ENCODE measurements at places on chromosomes 12 and 14.

DNA sequence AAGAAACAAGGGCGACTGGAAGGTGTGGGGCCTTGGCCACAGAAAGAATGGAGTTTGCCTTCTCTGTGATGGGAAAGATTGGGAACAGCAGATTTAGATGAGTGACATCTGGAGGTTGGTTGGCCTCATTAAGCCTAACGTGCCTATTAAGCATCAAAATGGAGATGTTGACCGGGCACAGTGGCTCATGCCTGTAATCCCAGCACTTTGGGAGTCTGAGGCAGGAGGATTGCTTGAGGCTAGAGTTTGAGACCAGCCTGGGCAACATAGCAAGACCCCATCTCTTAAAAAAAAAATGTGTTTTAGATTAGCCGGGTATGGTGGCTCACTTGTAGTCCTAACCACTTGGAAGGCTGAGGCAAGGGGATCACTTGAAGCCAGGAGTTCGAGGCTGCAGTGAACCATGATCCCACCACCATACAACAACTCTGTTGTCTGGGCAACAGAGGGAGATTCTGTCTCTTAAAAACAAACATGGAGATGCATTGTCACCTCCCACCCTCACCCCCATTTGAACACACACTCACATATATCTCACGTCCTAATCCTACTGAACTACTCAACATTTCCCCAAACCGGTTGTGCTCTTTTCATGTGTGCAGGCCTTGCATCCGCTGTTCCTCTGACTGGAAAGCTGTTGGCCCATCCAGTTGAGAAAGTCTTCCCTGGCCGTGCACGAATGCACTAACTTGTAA is 172.1 kb downstream of the ETV6 start:
- no peak for ATAC-seq

DNA sequence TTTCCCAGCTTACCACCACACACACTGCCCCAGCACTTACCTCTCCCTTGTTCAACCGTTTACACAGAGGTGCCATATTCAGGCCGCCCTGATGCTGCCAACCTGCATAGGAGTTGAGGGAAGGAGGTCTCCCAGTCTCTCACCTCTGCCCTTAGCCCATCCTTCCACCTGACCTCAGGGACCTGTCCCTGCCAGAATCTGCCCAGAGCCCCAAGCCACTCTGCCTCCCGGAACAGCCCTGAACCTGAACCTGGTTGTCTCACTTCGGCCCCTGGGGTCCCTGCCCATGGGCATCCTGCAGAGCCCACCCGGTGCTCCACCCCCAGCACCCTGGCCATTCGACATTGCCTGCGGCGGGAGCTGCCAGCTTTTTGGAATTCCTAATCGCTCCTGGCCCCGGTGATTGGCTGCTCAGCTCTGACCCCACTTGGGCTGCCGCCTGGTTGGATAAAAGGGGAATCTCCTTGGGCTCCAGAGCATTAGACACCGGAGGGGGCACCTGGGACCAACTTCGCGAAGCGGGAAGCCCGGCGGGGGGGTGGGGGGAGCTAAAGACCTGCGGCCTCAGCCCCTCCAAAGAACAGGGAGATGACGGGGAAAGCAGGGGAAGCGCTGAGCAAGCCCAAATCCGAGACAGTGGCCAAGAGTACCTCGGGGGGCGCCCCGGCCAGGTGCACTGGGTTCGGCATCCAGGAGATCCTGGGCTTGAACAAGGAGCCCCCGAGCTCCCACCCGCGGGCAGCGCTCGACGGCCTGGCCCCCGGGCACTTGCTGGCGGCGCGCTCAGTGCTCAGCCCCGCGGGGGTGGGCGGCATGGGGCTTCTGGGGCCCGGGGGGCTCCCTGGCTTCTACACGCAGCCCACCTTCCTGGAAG is at the start of gene VSX2:
Gene VSX2 (plus strand): TSS at position 476 of the 874 bp plus-strand sequence. CDS start 113 bp downstream, at position 589.
- ATAC-seq, result no peak

- no peak for ATAC-seq
Observed at GRCh38 chr12:19671695-19672094, 232.4 kb downstream of the AEBP2 start.

DNA sequence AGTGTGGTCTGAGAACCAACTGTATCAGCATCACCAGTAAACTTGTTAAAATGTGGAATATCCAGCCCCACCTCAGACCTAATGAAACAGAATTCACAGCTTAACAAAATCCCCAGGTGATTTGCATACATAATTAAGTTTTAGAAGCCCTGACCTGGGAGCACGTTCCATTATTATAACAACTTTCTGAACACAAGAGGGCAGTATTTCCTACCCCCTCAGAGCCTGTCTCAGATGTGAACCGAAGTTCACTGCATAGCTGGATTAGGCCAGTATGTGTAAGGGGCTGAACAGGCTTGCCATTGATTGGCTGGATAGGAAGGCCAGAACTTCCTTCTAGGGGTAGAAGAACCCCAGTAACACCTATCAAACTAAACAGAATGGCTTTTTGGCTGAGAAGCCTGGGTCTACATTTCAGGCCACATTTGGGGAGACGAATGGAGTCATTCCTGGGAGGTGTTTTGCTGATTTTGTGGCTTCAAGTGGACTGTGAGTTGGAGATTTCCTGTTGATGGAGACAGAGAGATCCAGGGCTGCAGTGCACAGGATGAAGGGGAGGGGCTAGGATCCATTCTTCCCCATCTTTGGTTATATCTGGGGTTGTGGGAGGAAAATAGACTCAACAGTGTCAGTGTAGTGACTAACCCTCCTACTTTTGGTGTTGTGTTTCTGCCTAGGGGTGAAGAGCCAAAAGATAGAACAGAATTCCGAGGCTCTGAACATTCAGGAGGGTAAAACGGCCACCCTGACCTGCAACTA is 94.7 kb upstream of the OR4E1 start:
- no peak for ATAC-seq

GRCh38 chr14:73176685-73177084 is 40.4 kb downstream of the PSEN1 start:
- peak; percentile 35 for ATAC-seq

- no peak for ATAC-seq
Observed at GRCh38 chr12:75724307-75724927, 213.0 kb upstream of the KRR1 start.

- peak; percentile 64 for ATAC-seq
Observed at GRCh38 chr12:55659486-55660385, 23.0 kb downstream of the OR10P1 start.

DNA sequence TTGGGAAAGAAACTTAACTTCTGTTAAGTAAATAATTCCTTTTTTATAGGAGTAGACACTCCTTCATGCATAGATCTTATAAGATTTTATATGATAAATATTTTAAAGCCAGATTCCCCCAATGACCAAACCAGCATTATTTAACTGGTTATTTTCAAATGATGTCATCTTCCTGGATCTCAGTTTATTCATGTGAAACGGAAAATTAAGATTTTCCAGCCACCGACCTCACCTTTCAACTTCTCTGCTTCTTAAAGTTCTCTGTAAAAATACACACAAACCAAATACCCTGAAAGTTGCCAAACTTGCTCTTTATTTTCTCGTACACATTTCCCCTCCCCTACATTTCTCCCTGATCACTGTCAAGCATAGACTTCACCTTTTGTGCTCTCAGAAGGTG is 364.2 kb downstream of the GALC start:
- ATAC-seq, result no peak

DNA sequence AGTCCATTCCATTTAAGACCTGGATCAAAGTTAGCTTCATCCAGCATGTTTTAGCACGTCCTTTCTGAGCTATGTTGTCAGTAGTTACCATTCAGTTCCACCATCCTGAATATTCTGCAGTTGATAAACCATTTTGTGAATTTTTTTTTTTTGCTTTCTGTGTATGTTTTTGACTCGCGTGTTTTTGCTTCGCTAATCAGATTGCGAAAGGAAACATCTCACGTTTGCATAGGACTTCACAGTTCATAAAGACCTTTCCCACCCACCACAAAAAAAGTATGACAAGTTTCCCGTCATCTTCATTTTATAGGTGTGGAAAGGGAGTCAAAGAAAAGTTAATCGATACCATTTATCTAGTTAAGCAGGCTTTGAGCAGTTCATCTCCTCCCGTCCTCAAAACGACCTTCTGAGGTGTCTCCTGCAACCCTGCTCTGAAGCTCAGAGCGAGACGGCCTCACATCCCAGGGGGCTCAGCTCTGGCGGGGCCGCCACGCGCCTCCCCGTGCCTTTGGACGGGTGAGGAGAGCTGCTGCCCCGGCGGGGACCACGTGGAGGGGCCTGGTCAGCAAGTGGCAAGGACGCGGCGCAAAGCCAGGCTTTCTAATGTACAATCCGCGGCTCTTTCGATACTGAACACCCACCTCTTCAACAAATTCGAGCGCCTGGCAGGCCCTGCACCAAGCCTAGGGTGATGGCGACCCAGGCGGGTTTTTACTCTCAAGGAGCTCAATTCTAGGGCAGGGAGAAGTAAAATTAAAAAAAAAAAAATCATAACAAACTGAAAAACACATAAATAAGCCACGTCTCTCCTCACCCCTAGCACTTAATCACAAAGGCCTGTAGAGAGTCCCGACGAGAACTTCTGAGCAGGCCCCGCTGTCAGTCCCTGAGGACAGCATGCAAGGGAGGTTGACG is 988 bp upstream of the TMEM263 start:
- ATAC-seq, result no peak

DNA sequence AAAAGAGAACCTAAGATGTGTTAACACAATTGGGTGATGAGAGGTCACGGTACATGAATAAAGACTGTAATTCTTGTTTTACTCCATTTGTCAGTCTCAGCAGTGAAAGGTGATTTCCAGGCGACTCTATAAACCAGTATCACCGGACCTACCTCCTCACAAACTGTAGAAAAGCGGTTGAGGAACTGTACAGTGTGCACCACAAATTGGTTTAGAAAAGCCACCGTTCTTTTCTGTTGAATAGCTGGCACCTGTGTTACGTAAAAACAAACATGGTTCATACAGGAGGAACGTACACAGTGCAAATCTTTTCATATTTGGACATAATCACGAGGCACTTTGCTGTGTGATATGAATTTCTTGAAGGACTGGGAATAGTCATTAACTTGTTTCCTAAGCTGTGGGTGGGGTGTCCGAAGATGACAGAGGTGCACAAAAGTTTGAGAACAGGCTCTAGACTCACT is 663 bp downstream of the WASHC3 start:
- ATAC-seq, result peak; percentile 12

GRCh38 chr12:112425582-112426382 is 7.0 kb downstream of the PTPN11 start:
- no peak for ATAC-seq

DNA sequence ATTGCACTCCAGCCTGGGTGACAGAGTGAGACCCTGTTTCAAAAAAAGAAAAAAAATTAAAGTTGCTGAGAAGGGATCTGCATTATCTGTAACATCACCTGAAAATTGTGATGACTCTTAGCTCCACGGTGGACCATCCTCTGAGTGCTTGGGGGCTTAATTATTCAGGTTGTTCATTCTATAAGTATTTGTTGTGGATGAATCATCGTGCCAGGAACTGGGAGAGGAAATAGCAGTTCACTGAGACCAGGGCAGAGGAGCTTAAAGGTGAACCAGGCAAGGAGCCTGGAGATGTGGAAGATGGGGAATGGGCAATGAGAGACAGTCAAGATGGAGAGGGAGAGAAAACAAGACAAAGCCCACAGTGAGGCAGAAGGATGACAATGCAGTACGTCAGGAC is 25.5 kb upstream of the GSC start:
- ATAC-seq, result no peak

DNA sequence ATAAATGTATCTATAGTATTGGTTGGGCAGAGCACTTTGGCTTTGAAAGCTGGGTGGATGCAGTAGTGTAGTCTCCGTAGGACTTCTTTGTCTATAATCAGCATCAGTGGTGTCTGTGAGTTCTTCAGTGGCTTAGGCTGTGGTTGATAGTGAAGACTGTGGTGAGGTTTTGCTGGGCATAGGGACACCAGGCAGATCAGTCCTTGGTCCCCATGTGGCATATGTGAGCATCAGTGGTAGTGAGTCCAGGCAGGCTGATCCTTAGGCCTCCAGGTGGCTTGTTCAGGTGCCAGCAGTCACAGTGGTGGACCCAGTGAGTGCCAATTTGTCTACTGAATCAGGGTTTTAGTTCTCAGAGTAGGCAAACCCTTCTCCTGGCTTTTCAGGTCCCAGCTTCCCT is 70.4 kb downstream of the CAND1 start:
- ATAC-seq, result no peak

DNA sequence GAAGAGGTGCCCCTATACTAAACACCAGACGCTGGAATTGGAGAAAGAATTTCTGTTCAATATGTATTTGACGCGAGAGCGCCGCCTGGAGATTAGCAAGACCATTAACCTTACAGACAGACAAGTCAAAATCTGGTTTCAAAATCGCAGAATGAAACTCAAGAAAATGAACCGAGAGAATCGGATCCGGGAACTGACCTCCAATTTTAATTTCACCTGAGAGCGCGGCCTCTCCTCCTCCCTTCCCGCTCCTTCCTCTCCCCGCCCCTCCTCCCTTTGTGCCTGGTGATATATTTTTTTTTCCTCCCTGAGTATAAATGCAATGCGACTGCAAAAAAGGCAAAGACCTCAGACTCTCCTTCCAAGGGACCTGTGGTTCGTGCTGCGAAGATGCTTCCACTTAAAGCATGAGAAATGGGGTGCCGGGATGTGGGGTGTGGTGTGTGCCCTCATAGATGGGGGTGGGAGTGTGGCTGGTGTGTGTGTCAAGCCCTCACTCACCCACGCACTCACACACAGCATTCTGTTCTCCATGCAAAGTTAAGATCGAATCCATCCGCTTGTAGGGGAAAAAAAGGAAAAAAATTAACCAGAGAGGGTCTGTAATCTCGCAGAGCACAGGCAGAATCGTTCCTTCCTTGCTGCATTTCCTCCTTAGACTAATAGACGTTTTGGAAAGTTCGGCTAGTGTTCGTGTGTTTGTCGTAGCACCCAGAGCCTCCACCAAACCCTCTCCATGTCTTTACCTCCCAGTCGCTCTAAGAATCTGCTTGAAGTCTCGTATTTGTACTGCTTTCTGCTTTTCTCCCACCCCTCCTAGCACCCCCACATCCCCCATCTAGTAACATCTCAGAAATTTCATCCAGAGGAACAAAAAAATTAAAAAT is 4.5 kb downstream of the HOXC10 start:
- ATAC-seq, result no peak

All from gastroesophageal sphincter (tissue), 4 donors.